ENCODE measurements at places on chromosomes 3 and 15.

GRCh38 chr3:132289316-132289715 is 27.9 kb upstream of the ACP3 start:
- DNase-seq, result no peak

DNA sequence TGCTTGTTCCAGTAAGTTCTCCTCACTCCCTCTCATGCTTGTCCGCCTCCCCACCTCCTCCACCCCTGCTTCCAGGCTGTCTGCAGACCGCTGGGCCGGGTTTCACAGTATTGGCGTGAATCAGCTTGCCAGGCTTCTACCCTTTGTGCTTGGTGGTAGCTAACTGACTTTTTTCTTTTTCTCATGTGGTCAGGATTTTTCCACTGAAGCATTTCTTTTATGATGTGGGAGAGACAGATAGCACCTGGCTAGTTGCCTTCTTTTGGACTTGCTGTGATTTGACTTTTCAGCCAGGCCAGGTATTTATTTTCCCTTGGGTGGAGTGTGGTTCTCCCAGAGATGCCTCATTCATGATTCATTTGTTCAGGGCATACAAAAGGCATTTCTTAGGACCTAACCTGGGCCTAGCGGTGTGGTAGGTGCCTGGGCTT is 60.6 kb downstream of the ST6GAL1 start:
- no peak for DNase-seq

- DNase-seq, result no peak
Observed at GRCh38 chr3:145272684-145273083, 888.3 kb downstream of the PLOD2 start.

DNA sequence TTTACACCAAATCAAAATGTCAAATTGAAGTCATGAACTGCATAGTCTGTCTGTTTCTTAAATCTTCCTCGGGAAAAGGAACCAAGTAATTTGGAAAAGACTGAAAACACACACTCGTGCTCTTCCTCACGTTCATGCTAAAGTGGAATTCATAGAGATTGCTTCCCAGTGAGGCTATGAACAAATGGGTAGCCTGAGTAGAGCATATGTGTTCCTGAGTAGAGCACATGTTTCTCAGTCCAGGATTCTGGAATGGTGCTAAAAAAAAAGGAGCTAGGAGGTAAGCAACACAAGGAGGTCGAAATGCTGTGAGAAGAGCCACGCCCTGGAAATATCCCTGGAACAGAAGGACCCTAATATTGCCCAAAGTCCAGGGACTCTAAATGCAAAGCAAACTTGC is 494.2 kb upstream of the THBS1 start:
- DNase-seq, result no peak

DNA sequence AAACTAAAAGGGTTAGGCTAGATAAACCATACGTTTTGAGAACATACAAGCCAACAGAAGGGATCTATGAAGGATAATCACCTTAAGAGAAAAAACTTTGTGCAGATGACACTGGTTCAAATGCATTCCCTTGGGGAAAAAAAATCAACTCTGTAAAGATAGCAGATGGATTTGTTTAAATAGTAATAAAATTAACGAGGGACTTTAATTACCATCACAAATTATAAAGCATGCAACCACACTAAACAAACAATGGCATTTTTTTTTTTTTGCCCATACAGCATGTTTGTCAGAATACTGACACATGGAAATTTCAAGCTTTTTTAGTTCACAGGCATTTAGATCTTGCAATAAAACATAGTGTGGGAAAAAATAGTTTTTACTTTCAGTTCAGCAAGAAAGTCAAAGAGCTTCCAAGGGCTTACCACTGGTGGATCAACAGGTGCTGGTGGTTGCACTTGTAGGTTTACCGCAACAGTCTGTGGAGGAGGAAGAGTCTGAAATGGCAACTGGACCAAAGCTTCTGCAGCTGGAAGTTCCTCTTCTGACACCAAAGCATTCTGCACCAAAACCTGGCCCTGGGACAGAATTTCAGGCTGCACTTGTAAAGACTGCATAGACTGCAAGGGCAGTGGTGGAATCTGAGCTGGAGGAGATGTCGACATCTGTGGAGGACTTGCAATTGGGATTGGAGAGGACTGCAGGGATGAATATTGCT is 53.1 kb downstream of the PHC3 start:
- DNase-seq, result no peak

DNA sequence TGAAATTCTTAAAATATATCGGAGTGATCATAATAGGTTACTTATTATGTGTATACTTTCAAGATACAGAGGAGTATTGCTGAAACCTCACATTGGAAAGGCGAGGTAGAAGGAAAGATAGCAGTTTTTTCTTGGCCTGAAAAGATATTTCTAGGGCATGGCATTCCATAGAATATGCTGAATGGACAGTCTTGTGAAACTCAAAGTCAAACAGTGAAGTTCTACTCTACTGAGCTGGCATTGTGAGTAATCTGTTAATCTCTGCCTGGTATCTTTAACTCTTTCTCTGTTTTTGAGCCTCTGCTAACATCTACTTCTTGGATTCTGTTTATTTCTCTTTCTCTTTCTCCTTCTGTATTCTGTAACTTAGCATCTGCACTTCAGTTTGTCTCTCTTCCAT is 176.3 kb upstream of the ZBTB20 start:
- no peak for DNase-seq

DNA sequence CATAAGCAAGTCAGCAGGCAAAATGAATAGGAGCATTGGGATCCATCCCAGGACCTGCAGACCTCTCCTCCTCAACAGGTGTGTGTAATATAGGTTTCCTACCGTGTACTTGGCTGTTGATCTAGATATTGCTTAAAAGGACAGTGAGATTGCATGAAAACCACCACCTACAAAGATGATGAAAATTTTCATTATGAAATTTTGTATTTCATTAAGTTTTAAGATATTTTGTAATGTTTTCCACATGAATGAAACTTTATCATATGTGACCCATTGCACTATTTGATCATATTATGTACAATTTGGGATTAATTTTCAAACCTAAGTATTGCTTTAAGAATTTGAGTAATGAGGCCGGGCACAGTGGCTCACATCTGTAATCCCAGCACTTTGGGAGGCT is 94.3 kb upstream of the TRPM1 start:
- DNase-seq, result no peak

DNA sequence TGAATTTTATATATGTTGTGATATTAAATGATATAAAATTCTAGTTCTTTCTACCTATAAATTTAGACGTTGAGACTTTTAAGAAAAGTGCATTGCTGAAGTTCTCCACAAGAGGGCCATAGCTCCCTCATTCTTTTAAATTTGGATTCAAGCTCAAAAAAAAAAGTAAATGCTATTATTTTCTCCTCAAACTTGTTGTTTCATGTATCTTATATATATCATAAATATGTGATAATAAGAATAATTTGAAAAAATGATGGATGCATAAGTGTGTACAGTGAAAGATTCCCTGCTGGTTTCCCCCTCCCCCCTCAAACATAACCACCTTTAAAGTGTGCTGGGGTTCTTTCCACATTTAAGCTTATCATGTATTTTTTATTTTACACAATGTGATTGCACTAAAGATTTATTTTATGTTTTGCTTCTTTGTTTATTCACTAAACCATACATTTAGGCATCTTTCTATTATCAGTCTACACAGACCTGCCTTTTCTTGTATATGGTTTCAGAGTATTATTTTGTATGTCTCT is 769.4 kb upstream of the GOLIM4 start:
- DNase-seq, result no peak

DNA sequence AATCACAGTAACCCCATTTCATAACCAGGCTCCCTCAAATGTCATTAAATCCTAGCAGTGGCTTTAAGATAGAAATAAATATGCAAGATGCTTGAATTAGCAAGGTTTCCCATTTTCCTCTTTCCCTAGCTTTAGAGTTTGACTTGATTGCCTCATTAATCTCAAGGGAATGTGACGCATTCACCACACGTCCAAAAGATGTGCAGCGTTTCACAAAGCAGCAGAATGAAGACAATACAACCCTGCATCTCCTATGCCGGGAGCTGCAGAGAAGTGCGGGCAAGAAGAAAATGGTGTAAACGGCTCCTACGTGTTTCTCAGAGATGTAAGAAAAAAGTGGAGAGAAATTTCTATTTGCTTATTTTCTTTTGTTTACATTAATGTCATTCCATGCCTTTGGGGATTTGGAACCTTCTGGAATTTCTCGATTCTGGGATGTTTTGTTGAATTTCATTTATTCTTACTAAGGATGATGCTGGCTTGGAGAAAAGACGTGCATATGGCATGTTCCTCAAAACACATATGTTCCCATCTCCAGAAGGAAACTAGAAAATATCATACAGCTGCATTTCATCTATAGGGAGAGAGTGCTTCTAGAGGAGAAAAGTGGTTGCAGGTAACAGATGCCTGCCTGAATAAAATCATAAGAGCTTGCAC is 27.8 kb upstream of the FRMD4B start:
- DNase-seq, result no peak

GRCh38 chr3:131393868-131394267 is 12.3 kb downstream of the NUDT16 start:
- no peak for DNase-seq

Data from stimulated activated CD8-positive, alpha-beta memory T cell treated with anti-CD3 and anti-CD28 coated beads, Interleukin-2, amount 100 ng/mL, for 1 hour (primary cell).